NCI-H774 (cell line): ENCODE measurements at places on chromosomes 12 and 14.

GRCh38 chr12:93911396-93911795, 234.2 kb downstream of the CRADD start:
- no peak for DNase-seq

- no peak for DNase-seq
These were observed 210.5 kb downstream of the BCAT1 start for GRCh38 chr12:24738441-24738840.

GRCh38 chr12:103431387-103431786, 64.4 kb downstream of the C12orf42 start:
- no peak for DNase-seq

- no peak for DNase-seq
These were observed 58.3 kb downstream of the GALNT16 start for GRCh38 chr14:69318241-69318640.

DNA sequence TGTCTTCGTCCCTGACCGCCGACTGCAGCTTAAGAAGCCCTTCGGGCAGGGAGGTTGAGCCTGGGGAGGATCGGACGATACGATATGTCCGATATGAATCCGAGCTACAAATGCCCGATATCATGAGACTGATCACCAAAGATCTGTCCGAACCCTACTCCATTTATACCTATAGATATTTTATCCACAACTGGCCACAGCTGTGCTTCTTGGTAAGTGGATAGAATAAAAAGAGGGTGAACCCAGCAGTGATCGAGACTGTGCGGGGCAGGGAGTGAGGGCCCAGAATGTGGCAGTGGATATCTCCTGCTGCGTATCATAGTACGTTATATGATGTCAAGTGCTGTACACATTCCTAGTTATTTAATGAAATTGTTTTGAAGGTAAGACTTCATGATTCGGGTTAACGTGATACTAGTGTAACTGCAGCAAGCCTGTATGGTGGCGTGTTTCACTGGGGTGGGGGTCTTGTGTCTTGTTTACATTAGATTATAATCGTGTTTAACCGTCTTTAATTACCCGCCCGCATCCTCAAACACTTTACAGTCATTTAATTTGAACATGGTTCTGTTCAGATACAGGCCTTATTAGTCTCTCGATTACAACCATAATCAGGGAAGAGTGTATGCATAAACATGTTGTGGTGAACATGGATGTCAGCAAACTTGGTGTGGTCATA, 1.3 kb downstream of the NAA30 start:
- no peak for DNase-seq
